ENCODE measurements at places on chromosomes 4 and X.

DNA sequence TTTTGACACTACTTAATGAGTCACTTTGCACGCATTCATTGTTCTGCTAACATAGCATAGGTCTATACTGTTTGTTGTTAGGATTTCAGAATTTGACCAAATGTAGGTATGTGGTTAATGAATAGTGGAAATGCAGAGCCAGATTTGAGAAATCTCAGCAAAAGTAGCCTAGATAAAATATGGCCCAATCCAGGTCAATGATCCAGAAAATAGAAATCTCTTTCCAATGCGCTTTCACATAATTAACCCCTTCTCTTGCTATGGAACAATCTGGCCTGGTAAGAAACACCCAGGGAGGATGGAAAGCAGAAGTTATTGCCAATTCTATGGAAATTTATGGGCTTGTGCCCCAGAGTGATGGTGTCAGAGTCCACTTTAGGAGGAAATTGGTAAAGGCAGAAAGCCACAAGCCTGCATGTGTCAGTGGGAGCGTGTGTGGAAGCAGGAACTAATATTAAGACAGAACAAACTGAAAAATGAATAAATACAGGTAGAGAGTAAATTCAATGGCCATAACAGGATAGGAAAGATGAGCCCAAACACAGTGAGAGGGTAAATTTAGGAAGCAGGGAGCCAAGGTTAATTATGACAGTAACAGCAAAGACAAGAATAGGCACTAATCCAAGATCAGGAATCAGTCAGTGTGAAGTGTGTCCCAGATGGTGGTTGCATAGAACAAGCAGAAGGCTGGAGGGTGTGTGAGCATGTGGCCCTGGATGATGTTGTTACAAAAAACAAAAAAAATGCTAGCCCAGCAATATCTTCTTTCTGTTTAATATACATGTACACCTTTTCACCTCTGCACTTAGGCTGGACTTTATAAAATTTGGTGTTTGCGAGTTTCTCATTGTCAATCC is 102.9 kb downstream of the SYTL5 start:
- DNase-seq = no peak

- DNase-seq = peak; percentile 6
Observed at GRCh38 chr4:66736606-66737005, 808.7 kb downstream of the CENPC start.

DNA sequence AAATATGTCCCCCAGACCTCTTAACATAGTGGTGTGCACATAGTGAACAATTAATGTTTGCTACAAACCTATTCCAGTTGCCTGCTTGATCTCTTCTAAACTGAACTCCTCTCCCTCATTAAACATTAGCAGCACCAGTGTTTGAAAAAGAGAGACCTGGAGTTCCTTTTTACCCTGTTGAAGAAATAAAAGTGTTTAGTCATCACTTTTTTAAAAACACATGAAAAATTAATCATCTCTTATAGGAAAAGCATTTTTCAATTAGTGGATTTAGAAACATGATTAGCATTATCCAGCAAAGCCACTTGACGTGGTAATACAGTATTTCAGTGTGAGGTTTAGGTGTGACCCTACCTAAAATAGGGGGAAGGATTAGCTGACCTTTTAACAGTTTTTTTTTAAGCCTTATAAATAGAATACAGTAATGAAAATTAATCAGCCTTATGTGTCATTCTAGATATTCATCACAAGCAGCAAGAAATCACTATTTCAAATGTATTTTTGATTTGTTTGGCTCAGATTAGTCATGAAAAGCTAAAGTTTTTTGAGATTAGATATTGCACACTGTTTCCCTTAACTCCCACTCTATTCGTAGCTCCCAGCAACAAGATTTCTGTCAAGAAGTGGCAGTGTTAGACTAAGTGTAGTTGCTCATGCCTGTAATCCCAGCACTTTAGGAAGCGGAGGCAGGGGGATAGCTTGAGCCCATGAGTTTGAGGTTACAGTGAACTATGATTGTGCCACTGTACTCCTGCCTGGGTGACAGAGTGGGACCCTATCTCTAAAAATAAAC is 26.2 kb downstream of the CUL4B start:
- no peak for DNase-seq

DNA sequence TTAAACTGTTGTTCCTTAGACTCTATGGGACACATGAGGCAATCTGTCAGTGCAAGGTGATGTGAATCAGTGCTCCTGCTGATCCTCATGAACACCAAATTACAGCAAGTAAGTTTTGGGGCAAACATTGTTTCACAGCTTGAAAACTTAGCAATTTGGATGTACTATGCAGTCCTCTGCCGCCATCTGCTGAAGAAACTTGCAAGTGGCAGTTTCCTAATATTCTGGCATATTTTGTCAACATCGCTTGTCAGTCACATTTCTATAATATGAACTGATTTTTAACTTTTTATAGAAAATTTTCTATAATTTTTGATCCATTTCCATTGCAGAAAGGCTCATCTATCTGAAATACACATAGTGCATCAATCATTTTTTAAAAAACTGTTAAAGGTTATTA is 56.3 kb downstream of the ZAR1 start:
- DNase-seq = peak; percentile 26

GRCh38 chrX:153992180-153992579 is 19.6 kb downstream of the TMEM187 start:
- no peak for DNase-seq

DNA sequence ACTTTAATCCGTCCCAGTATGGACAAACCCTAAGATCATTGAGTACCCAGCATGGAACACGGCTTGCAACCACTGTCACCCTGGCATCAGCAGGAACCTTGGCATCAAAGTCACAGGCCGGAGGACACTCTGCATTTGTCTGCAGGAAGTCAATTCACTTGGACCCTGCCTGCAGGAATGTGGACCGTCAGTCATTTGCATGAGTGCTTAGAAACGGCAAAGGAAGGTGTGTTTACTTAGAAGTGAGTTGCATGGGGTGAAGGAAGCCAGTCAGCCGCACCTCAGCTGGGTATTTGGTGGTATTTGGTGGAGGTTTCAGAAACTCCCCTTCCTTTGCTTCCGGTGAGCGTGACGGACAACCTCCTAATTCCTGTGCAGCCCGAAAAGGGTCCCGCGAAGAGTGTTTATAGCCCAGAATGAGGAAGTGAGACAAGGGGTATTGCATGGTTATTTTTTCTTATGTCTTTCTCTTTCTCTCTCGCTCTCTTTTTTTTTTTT is 15.5 kb downstream of the P2RY8 start:
- no peak for DNase-seq

DNA sequence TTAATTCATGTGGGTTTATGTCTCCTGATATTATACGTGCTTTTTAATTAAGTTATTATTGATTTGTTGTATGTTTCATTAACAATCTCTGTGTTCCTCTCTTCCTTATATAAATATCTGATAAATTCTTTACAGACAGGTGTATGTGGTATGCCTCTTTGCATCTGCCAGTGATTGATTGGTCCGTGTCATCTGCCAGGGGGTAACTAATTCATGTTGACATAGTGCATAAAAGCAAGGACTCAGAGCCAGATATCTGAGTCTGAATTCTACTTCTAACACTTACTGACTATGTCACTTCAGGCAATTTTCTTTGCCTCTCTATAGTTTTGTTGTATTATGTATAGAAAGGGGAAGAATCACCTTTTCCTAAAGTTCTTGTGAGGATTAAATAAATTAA is 5.2 kb upstream of the AMBN start:
- no peak for DNase-seq

DNA sequence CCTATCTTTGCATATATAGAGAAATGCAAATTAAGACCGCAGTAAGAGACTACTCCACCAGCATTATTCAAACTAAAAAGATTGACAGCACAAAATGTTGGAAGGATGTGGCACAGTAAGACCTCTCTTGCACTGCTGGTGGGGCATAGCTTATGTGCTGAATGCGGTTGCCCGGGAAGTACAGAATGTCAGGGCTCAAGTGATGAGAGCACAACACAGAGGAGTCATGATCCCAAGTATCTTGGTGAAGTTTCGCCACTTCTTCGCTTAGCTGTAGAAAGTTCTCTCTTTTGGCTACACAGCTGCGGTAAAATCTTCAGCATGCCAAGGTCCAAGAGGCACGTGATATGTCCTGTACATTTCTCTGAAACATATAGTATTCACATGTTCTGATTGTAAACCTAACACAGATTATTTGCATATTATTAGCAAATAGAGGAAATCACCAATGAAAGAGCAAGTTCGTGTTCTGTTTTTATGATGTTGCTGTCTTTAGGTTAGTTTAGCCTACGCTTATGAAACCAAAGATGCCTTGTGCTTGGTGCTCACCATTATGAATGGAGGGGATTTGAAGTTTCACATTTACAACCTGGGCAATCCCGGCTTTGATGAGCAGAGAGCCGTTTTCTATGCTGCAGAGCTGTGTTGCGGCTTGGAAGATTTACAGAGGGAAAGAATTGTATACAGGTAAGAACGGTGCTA is 55.0 kb downstream of the HTT-AS start:
- no peak for DNase-seq

GRCh38 chr4:78476108-78476704 is 75.4 kb upstream of the ANXA3 start:
- DNase-seq = no peak

- DNase-seq = no peak
Observed at GRCh38 chr4:17173300-17173699, 274.9 kb upstream of the LDB2 start.

DNA sequence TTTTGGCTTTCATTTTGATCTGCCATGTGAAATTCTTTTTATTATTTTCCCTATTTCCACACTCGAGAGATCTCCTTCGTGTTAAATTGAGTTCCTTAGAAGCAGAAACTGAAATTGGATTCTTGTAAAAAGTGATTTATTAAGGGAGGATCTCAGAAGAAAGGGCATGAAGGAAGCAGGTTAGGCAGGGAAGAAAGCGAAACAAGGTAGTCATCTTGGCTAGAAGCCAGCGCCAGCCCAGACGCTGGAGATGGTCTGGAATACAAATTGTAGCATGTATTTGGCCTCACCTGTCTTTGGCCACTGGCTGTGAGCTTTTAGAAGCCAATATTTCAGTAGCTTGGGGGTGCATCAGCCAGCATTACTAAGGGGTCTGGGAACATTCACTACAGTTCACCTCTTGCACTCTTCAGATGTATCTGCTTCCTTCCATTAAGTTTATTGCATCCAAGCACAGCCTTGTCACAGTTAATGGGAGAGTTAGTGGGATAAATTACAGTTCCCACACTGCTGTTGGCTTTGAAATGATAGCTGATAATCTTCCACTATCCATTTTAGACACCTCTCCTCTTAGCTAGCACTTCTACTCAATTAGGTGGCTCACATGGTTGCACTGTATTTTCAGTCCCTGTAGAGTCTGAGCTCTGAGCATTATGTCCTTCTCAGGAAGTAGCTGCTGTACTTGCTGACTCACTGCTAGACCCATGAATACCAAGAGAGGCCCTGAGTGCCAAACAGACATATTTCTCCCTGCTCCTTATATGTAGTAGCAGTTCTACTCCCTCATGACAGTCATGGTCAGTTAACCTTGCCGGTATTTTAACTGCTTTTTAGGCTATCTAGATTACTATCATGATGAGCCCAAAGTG is 14.6 kb downstream of the GRXCR1 start:
- no peak for DNase-seq

- no peak for DNase-seq
Observed at GRCh38 chrX:56833626-56834025, 104.6 kb downstream of the NBDY start.

GRCh38 chrX:151762802-151763201 is 28.3 kb downstream of the CNGA2 start:
- DNase-seq = no peak
